Activated T-cell treated with anti-CD3 and anti-CD28 coated beads for 48 hours (primary cell): ENCODE measurements at places on chromosomes 5 and 9.

DNA sequence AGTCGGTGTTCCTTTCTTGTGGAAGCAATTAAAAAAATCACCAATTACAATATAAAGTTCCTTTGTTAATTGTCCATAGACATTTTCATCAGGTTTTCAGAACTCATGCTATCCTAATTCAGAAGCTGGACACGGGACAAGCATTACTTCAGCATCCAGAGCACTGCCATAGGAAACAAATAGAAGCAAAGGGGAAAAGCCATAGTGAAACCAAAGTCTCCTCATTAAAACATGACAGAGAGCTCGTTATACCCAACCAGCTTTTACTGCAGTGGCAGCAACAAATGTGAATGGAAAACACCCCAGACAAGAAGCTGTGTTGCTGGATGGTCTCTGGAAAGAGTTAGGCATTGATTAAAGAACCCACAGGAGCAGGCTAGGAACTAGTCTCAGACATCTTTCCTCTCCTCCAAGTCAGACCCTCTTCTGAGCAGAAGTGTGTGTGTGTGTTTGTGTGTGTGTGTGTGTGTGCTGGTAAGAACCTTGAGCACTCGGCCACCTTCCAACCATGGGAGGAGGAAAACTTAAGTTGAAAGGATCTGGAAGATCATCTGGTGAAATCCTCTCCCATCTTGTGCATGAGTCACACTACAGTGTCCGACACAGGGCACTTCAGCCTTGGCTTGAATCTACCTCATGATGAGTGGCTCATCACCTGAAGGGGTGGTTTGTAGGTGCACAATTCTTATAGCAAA is 162.6 kb upstream of the ADAMTS16 start:
- DNase-seq: no peak

DNA sequence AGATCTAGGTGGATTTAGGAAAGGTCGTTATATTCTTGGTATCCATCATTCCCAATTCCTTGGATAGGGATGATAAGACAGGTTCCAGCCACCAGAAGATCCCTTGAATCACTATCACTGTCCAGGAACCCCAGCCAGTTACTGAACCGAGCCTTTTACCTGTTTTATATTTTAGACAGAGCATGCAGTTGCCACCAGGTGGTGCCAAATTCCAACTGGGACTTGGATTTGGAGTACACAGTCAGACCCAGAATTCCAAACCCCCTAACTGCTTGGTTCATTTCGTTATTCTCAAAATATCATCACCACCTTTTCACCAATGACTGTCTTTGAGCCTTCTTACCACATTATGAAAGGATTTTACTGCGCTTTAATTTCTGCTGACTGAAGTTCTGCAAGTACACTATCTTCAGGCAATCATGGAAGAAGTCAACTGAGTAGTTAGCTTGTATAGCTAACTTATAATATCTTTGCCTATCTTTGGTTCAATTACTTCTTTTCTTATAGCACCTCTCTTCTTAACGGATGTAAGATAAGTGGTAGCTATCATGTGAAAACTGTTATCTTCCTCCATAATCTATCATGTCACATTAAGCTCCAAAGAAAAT is 191.8 kb downstream of the PRR16 start:
- DNase-seq: no peak

- DNase-seq: no peak
Observed at GRCh38 chr5:92019376-92019990, 636.4 kb upstream of the ARRDC3 start.

DNA sequence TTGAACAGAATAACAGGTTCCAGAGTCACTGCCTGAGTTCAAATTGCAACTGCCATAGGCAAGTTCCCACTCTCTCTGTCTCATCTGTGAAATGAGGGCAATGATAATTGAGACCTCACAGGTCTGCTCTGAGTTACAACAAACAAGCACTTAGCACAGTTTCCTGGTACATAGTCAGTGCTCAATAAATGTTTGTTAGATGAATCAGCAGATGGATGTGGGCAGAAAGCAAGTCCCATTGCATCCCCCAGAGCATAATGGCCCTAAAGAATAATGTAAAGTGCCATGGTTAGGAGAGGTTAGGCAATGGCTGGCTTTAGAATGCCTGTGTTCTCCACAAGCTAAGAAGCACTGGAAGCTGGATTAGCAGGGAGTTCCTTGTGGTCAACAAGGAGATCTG is 136.5 kb upstream of the LARP1 start:
- DNase-seq: no peak

- DNase-seq: no peak
Observed at GRCh38 chr9:112093870-112094216, 81.3 kb downstream of the SUSD1 start.

GRCh38 chr5:60649288-60649917 is 50.6 kb downstream of the DEPDC1B start:
- DNase-seq: no peak

DNA sequence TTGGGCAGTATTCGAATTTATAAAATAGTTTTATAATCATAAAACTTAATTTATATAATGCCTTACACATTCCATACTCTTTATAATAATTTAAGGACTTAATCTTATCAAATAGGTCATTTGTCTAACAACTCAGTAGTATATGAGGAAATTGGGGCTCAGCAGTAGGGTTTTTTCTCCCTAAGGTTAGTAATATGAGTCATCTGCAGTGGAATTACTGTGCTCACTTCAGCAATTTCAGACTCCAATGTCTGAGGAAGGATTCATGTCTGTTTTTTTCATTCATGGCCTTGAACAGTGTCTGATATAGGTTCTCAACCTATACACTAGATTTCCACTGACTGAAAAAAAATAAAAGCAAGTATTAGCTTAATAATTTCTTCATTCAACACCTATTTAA is 7.4 kb downstream of the DMRTA1 start:
- DNase-seq: no peak

- no peak for DNase-seq
Observed at GRCh38 chr5:20102293-20102692, 114.3 kb upstream of the CDH18 start.

DNA sequence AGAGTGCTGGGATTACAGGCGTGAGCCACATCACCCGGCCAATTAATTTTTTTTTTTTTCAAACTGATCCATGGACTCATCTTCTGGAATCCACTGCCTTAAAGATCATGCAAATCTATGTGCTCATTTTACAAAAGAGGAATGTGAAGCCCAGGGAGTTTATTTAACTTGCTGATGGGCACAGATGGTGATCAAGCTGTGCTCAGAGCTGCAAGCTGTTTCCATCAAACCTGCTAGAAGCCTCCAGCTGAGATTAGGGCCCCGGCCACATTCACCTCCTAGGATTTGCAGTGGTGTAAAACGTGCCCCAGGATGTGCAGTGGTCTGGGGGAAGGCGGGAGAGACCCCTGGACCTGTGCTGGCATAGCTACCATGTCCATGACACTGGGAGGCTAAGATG is 56.1 kb upstream of the TUT7 start:
- no peak for DNase-seq

DNA sequence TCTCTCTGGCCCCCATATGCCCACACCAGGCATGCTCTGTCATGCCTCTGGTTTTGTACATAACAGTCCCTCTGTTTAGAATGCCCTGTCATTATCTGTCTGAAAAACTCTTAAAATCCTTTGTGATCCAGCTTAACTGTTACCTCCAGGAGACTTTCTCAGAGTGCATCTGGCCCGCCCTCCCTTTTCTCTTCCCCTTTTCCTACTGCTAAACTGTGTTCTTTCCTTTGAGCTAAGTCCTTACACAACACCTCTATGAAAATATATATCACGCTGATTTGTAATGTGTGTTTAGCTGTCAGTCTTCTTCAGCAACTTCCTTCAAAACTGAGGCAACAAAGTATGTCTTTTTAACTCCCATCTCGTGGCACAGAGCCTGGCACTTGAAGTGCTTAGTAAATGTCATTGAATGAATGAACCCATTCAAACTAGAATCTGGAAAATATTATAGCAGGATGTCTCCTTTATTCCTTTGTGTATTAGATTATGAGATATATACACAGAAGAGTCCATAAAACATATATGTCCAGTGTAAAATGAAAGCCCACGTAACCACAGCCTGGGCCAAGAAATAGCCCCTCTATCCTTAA is 166.2 kb upstream of the KLF9 start:
- DNase-seq: no peak

DNA sequence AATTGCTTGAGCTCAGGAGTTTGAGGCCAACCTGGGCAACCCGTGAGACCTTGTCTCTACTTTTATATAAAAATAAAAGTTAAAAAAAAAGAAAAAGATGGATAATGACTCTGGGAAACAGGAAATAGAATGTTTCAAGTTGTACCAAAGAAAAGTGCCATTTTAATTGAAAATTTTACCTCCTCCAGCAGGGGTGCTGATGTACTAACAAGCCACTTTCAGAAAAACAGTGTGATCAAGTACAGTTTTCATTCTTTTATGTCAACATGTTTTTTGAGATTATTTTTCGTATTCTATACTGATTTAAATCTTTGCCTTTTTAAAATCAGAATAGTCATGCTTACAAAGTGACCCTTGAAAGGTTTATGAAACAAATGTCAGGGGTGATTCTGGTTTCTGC is 30.8 kb downstream of the F2R start:
- no peak for DNase-seq

DNA sequence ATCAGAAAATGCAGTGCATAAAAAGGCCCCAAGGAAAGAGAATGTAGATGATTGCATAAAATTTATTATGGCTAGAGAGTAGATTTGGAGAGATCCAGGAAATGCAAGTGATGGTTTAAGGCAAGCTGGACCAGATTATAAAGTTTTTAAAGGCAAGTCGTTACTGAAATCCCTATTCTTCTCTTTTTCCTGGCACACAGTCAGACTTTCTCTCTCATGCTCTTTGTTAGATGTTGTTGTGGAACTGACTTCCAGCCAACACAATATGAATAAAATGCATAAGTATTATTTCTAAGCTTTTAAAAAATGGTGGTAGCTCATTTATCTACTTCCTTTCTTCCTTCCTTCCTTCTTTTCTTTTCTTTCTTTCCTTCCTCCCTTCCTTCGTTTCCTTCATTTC is 1085.4 kb upstream of the CDH6 start:
- no peak for DNase-seq

DNA sequence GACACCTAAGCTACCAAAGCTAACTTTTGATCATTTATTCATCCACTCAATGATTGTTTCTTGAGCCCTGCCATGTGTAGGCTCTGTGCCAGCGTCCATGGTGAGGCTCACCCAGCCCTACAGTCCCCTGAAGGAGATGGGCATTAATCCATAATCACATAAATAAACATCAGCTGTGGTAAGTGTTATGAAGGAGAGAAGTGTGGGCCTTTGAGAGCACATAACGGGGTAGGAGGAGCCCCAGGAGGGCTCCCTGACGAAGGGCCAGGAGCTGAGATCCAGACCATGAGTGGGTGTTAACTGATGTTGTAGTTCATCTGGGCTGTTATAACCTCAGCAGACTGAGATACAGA is 53.9 kb upstream of the AFAP1L1 start:
- no peak for DNase-seq

GRCh38 chr5:108557686-108558085 is 175.8 kb upstream of the FBXL17 start:
- DNase-seq: no peak

- no peak for DNase-seq
Observed at GRCh38 chr9:104923740-104924139, 4.2 kb downstream of the ABCA1 start.

DNA sequence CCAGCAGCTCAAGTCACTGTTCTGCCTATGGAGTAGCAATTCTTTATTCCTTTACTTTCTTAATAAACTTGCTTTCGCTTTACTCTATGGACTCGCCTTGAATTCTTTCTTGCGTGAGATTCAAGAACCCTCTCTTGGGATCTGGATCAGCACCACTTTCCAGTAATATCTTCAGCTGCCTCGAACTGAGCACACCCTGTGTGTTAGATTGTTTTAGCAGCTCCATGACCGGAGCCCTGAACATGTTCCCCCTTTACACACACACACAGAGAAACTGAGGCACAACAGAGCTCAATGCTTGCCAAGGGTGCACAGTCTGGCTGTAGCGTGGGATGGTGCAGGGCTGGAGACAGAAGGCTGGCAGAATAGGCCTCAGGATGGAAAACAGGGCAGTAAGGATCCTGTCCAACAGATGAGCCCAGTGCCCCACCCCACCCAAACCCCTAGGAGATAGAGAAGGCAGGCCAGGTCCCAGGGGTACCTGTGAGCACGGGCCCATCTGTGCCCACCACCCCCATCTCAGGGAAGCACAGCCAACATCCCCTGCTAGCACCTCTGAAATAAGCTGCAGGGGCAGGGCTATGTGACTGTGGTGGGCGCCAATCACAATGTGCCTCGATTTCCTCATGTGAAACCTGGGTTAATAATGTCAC is 27.9 kb downstream of the BICD2 start:
- no peak for DNase-seq

GRCh38 chr5:12885018-12885417 is 980.8 kb upstream of the CTNND2 start:
- DNase-seq: no peak

- no peak for DNase-seq
Observed at GRCh38 chr9:19481121-19481870, 72.5 kb downstream of the ACER2 start.

DNA sequence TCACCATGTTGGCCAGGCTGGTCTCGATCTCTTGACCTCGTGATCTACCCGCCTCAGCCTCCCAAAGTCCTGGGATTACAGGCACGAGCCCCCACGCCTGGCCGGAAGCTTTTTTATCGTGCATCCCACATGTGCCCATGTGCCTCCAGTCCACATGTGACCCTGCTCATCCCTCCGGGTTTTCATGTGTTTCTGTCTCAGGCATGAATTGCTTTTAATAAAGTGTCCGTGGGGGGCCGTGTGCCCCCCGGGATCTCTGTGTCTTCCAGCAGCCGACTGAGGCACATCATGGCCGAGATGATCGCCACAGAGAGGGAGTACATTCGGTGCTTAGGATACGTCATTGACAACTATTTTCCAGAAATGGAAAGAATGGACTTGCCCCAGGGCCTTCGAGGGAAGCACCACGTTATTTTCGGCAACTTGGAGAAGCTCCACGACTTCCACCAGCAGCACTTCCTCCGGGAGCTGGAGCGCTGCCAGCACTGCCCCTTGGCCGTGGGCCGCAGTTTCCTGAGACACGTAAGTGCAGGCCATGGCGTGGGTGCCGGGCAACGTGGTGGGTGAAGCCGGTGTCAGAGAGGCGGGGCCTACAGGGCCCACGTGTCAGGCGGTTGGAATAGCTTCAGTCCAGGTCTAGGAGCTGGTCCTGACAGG is 22.1 kb upstream of the LRRC14B start:
- no peak for DNase-seq
